ENCODE measurements at places on chromosomes 16 and 17. TPM values are rescaled to one million over a fixed set of nuclear protein-coding genes. Genes with fewer than 3 reads are reported as not detected.

Gene NFATC3
- total RNA-seq: 74.5 TPM

Gene AURKB
- 1.4 TPM for total RNA-seq

Gene ZG16
- total RNA-seq: not detected

DNA sequence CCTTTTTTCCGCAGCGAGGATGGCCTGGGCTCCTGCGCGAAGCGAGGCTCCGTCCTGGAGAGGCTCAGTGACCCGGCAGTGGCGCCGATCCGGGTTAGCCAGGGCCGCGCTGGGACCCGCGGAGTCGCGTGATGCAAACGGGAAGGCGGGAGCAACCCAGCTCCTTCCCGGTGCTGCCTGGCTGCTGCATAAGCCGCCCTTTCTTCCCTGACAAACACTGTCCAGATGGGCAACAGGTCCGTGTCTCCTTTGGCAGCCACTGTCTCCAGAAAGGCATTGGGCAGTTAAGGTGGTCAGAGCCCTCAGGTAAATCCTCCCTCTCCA is 21.8 kb upstream of the ZNHIT3 start:
- DNase-seq: no peak

- no peak for DNase-seq
Observed at GRCh38 chr16:61944004-61944403, 92.2 kb downstream of the CDH8 start.
